Stimulated activated CD8-positive, alpha-beta memory T cell treated with anti-CD3 and anti-CD28 coated beads, Interleukin-4, amount 100 ng/mL, for 1 hour (primary cell): ENCODE measurements at places on chromosomes 6 and 20.

- no peak for DNase-seq
Observed at GRCh38 chr20:58440021-58440767, 51.2 kb downstream of the VAPB start.

DNA sequence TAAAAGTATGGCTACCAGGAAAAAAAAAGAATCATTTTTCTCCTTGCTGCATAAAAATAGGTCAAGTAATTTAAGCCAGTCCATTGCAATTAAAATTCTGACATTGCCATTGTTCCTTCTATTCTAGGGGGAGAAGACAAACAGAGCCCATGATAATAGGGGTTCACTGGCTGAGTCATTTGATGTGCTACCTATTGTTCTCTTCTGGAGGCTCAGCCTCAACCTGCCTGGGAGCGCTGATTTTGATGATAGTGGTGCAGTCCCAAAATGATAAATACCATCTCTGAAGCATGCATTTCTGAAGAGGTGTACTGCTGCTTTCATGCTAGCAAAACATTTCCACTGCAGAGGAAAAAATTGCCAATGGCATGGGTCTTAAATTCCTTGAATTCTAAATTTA, 5.8 kb downstream of the CITED2 start:
- no peak for DNase-seq

GRCh38 chr20:63320041-63320511, 27.1 kb downstream of the COL20A1 start:
- no peak for DNase-seq

DNA sequence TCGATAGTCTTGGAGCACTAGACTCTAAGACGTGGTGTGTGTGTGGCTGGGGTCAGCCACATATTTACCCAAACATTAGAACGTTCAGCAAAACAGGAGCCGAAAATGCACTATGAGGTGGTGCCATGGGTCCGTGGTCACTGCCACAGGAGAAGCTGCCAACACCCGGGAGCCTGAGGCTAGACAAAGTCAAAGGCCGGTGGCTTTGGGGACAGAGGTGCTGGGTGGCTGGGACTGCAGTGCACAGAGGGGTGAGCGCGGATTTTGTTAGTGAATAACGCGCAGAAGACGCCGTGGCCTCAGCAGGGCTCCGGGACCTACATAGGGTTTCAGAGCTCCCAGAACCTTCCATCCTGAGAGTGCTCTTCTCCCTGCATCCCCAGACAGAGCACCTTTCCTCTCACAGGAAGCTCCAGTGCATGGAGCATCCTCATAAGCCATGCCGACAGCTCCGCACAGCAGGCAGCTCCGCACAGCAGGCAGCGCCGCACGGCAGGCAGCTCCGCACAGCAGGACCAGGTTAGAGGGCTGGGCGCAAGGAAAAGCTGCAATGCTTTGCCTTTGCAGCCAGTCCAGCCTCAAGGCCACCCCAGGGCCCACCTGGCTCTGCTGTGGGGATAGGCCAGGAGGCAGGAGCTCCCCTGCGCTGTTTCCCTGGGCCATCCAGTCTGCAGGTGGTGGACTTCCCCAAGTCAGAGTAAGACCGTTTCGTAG, 304.1 kb downstream of the TAF4 start:
- DNase-seq = no peak
